ENCODE measurements at places on chromosomes 6 and 20.

DNA sequence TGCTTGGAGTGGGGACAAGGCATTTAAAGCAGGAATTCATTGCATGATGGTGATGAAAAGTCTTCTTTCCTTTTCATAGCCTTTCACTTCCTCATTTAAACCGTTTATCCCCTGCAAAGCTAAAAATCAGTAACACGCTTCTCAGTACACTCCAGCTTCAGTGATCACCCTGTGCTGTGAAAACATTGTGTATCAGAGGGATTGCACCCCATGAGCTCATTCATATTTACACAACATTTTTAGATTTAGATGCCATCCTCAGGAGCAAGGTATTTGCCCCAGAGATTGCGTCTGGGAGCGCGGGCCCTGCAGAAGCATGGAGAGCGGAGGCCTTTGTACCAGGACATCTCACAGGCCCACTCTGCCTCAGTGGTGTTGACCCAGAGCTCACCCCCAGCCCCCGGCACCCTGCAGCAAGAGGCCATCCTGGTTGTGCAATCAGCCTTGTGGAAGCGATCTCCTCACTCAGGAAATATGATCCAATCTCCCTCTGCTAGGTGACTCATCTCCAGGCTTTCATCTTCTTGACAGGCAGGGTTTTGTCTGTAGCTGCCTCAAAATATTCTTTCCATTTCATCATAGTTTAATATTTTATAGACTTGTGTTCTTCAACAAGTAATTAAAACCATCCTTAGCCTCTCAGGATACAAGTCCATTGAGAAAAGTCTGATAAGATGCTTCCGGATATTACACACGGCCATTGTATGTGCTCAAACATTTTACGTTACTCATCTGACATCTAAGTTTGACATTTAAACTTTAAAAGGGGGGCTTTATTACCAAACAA, 38.9 kb upstream of the THBS2 start:
- H3K4me3 ChIP-seq = no peak overlapping the region
- H3K4me1 ChIP-seq = peaks cover 45% of the 10 kb centered on the region
- no peaks in the 10 kb centered on the region for H3K36me3 ChIP-seq
- no peaks in the 10 kb centered on the region for H3K27me3 ChIP-seq
- peak; percentile 86 for DNase-seq

GRCh38 chr20:55456316-55456940, 548.9 kb downstream of the CBLN4 start:
- H3K27ac ChIP-seq = no peak overlapping the region
- H3K4me1 ChIP-seq = no peaks in the 10 kb centered on the region
- no peaks in the 10 kb centered on the region for H3K27me3 ChIP-seq
- no peak overlapping the region for H3K4me3 ChIP-seq
- DNase-seq = no peak

DNA sequence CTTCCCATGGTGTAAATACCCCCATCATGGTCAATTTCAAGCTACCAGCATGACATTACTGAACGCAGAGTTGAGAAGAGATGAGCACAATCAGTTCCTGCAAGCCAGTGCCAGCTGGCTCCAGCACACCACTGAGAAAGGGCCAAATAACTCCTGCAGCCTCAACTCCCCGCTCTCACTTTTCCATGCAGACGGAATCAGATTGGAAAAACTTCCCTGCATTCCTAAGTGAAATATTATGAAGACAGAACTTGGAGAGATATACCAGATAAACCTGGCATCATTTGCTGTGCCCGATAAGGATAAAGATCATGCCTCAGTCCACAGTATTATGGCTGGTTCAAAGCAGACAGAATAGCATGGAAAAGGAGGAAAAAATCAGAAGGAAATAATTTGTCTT, 56.7 kb downstream of the FILIP1 start:
- H3K36me3 ChIP-seq = no peaks in the 10 kb centered on the region
- H3K27me3 ChIP-seq = no peaks in the 10 kb centered on the region
- H3K4me3 ChIP-seq = no peak overlapping the region
- DNase-seq = no peak
- peaks cover 11% of the 10 kb centered on the region for H3K4me1 ChIP-seq

DNA sequence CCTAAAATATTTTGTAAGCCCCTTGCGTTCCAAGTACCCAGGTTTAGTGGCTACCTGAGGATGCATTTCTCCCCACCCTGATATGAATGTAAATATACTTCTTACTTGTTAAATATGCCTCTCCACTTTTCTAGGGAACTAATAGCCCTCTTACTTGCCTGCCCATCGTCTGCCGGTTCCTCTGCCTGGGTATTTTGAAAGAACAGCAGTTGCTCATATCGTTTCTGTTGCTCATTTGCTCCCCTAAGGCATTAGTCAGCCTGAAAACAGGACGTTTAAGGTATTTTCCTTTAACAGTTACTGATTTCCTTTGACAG, 141.3 kb upstream of the CARMIL1 start:
- H3K4me3 ChIP-seq = peak overlapping the region; percentile 43
- DNase-seq = no peak
- H3K4me1 ChIP-seq = peaks cover 32% of the 10 kb centered on the region
- no peaks in the 10 kb centered on the region for H3K27me3 ChIP-seq
- H3K36me3 ChIP-seq = no peaks in the 10 kb centered on the region
- H3K27ac ChIP-seq = peak overlapping the region; percentile 92

GRCh38 chr6:31948753-31949413, 3.0 kb downstream of the CFB start:
- peaks cover 21% of the 10 kb centered on the region for H3K4me1 ChIP-seq
- no peak for DNase-seq
- peaks cover 34% of the 10 kb centered on the region for H3K36me3 ChIP-seq
- no peaks in the 10 kb centered on the region for H3K27me3 ChIP-seq

DNA sequence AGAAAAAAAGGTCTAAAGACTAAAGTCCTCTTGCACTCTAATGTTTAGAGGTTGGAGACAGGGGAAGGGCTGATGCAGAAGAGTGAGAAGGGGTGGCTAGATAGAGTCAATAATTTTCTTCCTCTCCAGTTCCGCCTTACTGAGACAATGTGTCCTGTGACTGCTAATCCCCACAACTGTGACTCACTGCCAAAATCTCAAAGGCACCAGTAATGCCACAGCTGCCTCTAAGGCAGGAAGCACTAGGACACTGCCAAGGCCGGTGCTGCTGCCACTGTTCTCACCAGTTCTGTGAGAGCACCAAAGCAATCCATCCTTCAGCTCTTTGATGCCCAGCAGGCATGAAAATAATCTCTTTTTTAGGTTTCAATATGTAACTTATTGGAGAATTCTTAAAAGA, 701.9 kb upstream of the MAP3K7 start:
- no peak for DNase-seq
- H3K4me1 ChIP-seq = no peaks in the 10 kb centered on the region
- no peak overlapping the region for H3K4me3 ChIP-seq

DNA sequence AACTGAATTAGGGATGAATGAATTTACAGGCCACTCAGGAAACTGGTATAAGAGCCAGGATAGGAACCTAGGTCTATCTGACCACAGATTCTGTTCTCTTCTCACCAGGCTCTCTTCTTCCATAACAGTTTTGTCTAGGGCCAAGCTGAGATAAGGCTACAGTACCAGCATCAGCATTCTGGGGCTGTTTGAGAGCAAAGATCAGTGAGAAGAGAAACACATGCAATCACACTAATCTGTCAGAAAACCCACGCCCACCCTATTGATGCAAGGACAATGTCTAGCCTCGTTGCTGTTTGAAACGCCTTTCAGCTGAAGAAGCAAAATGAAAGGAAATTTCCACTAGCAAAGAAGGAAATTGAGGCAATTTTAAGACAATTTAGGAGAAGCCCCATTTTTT, 137.7 kb downstream of the LCA5 start:
- no peak overlapping the region for H3K27ac ChIP-seq
- H3K4me1 ChIP-seq = no peaks in the 10 kb centered on the region
- no peaks in the 10 kb centered on the region for H3K36me3 ChIP-seq
- DNase-seq = no peak
- no peak overlapping the region for H3K4me3 ChIP-seq

- no peak overlapping the region for H3K27ac ChIP-seq
- no peak overlapping the region for H3K4me3 ChIP-seq
- no peaks in the 10 kb centered on the region for H3K27me3 ChIP-seq
Observed at GRCh38 chr6:50654155-50654554, 59.2 kb upstream of the TFAP2D start.

GRCh38 chr6:15148356-15148946, 97.4 kb upstream of the JARID2 start:
- no peaks in the 10 kb centered on the region for H3K36me3 ChIP-seq
- H3K4me1 ChIP-seq = peaks cover 6% of the 10 kb centered on the region
- H3K27ac ChIP-seq = no peak overlapping the region
- no peak overlapping the region for H3K4me3 ChIP-seq

GRCh38 chr20:44137266-44137801, 49.7 kb downstream of the JPH2 start:
- DNase-seq = no peak
- no peak overlapping the region for H3K4me3 ChIP-seq
- H3K36me3 ChIP-seq = no peaks in the 10 kb centered on the region
- peaks cover 16% of the 10 kb centered on the region for H3K27me3 ChIP-seq

DNA sequence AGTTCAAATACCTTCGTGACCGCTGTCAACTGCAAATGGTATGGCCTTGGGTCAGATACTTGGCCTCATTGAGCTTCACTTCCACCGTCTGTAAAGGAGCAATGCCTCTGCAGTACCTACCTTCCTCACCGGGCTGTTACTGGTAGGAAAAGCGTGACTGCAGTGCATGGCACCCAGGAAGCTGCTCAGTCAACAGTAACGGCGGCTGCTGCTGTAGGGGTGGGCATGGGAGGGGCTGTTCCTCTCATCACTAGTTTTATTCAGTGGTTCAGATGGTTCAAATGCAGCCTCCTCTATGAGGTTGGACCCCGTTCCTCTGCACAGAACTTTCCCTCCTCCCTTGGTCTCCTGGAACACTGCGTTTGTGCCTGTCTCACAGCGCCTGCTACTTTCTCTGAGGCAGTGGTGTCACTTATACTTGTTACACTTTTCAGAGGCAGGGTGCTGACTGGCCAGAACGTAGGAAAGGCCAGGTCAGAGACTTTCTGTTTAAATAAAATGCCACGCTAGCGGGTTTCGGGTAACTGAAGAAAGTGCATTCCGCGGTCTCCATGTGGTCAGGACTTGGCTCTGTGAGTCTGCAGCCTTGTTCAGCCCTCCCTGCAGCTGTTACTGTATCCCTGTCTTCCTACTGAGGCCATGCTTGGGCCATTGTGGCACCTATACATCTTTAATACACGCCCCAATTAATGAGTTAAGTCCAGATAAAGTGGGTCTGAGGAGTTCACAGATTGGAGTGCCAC, 279.6 kb downstream of the NRN1 start:
- H3K4me3 ChIP-seq = no peak overlapping the region
- H3K36me3 ChIP-seq = no peaks in the 10 kb centered on the region
- H3K4me1 ChIP-seq = peaks cover 6% of the 10 kb centered on the region
- H3K27ac ChIP-seq = no peak overlapping the region

DNA sequence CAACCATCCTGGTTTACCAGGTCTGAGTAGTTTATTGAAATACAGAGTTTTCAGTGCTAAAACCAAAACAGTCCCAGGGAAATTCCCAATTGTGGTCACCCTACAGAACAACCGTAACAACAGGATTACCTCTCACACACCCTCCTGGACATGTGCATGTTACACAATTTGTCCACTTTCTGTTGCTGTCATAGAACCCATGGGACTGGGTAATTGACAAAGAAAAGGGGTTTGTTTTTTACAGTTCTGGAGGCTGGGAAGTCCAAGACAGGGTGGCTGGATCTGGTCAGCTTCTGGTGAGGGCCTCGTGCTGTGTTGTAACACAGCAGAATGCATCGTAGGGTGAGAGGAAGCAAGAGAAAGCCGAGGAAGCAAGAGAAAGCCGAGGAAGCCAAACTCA, 9.1 kb upstream of the ADA start:
- H3K4me1 ChIP-seq = no peaks in the 10 kb centered on the region
- H3K36me3 ChIP-seq = no peaks in the 10 kb centered on the region
- no peaks in the 10 kb centered on the region for H3K27me3 ChIP-seq
- H3K4me3 ChIP-seq = no peak overlapping the region
- no peak overlapping the region for H3K27ac ChIP-seq

GRCh38 chr20:46635514-46636136, 15.6 kb downstream of the SLC13A3 start:
- no peaks in the 10 kb centered on the region for H3K27me3 ChIP-seq
- H3K36me3 ChIP-seq = no peaks in the 10 kb centered on the region
- no peak overlapping the region for H3K27ac ChIP-seq
- no peaks in the 10 kb centered on the region for H3K4me1 ChIP-seq
- no peak overlapping the region for H3K4me3 ChIP-seq
- DNase-seq = no peak
